ENCODE measurements at places on chromosomes 4 and X.
A peak's percentile ranks its signal among the peaks of the same experiment; 100 is the strongest.

- no peak for DNase-seq
These were observed 81.8 kb downstream of the ASB9 start for GRCh38 chrX:15188039-15188438.

DNA sequence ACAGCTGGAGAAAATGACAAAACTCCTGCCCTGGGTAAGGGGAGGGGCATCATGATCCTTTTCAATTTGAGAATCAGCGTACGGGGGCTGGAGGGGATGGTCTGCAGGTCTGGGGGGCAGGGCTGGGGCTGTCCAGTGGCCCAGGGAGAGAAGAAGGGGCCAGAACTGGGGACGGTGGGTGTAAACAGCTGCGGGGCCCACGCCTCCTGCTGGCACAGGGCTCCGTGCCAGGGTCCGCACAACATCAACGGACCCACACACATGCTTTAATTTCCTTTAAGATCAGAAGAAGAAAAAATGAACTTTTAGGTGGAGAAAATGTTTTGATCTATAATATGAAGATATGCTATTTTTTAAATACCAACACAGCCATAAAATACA is 52.1 kb downstream of the PSAPL1 start:
- DNase-seq, result no peak

DNA sequence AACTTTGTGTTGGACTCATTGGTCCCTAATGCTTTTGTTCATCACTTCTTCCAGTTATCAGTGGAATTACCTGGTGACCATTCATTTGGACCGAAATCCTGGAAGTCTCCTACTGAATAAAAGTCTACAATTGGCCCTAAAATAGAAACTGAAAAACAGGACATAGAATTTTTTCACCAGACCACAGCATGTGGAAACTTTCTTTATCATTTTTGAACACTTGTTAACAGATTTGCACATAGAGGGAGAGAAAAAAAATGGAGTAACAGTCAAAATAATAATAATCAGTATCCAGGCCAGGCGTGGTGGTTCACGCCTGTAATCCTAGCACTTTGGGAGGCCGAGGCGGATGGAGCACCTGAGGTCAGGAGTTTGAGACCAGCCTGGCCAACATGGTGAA is 7.1 kb downstream of the EPGN start:
- no peak for DNase-seq

GRCh38 chr4:122716825-122717448 is 15.6 kb upstream of the BBS12 start:
- peak; percentile 68 for DNase-seq
